ENCODE measurements at places on chromosomes 11 and 22. TPM values are rescaled to one million over a fixed set of nuclear protein-coding genes. Genes with fewer than 3 reads are reported as not detected.

KRTAP5-8 gene
- not detected for total RNA-seq

IFITM1 gene
- 0.17 TPM for total RNA-seq

TRIM51G gene
- not detected for total RNA-seq

GUCY1A2 gene
- total RNA-seq, result 0.05 TPM

CBL gene
- 9.6 TPM for total RNA-seq

UBQLN3 gene
- total RNA-seq, result not detected

SCUBE2 gene
- total RNA-seq, result 0.44 TPM

KRTAP5-11 gene
- not detected for total RNA-seq

SESN3 gene
- 0.11 TPM for total RNA-seq

MEI1 gene
- total RNA-seq, result not detected

APOC3 gene
- total RNA-seq, result not detected

NXPE4 gene
- not detected for total RNA-seq

VWCE gene
- 0.28 TPM for total RNA-seq

SREBF2 gene
- 27.8 TPM for total RNA-seq

CRYBB3 gene
- not detected for total RNA-seq

MMP8 gene
- total RNA-seq, result not detected

RAG2 gene
- total RNA-seq, result not detected

LRRC74B gene
- total RNA-seq, result not detected

Data from A549 treated with dexamethasone at 1 μM for 4 hours (cell line).